Right ventricle myocardium superior (tissue), 1 donor: ENCODE measurements at places on chromosomes 7 and 10. TPM values are rescaled to one million over a fixed set of nuclear protein-coding genes. Genes with fewer than 3 reads are reported as not detected.

Gene MPP7
- total RNA-seq = 14.0 TPM

Gene VSTM2A
- total RNA-seq = not detected

Gene FFAR4
- 0.16 TPM for total RNA-seq

Gene TUBAL3
- 0.11 TPM for total RNA-seq

Gene ZNF277
- total RNA-seq = 12.6 TPM

GRCh38 chr7:27677912-27678612, 15.4 kb upstream of the HIBADH start:
- DNase-seq = no peak

DNA sequence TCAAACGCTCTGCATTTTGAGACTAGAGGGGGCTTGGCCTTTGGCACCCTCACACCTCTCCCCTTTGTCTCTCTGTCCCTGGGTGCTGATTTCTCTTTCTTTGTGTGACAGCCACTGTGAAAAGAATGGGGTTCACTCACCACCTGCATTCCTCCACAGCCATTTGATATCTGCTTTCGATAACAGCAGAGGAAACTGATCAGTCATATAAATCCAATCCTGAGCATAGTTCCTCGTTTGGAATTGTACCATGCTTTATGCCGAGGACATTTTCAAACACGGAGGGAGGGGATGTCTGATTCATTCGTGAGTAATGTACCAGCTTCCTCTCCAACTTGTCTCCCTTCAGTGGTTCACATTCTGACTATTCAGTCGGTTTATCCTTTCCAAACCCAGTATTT, 15.8 kb downstream of the MET start:
- no peak for DNase-seq

DNA sequence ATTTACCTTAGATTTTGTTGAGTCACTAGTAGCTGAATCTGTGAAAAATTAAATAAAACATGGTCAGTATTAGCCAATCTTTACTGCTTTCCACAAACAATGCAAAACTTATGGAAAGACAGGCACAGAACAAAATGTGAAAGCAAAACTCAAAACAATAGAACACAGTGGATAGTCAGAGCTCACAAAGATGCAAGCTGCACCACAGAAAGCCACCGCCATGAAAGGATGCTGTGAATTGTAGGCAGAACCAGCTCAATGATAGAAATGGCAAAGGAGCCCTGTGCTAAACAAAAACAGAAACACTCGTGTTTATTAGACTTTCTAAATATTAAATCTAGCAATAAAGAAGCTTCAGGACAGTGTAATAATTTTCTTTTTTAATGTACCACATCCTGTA, 134.4 kb downstream of the ARHGAP21 start:
- no peak for DNase-seq

DNA sequence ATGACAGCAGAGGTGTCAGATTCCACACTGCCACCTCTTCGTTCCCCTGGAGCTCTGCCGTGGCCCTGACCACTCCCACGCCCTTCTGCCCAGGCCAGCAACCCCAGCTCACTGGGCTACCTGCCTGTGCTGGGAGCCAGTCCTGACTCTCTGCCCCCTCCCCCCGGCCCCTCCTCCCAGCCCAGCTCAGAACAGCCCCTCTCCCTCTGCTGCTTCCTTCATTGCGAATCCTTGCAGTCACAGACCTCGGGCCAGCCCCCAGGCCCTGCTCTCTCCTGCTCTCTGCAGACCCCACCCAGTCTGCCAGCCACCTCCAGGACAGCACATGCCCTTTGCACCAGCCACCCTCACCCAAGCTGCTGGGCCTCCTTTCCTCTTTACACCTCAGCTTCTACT, 60.4 kb downstream of the TCERG1L start:
- no peak for DNase-seq

DNA sequence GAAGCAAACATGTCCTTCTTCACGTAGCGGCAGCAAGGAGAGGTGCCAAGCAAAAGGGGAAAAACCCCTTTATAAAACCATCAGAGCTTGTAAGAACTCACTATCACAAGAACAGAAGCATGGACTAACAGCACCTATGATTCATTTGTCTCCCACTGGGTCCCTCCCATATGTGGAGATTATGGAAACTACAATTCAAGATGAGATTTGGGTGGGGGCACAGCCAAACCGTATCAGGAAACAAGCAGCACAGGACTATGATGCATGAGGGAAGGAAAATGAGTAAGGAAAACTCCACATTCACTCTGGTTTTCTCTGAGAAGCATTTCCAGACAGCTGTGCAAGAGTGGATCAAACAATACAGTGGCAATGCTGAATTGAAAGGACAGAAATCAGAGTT, 81.6 kb downstream of the RSU1 start:
- no peak for DNase-seq

GRCh38 chr10:72259491-72260238, 14.1 kb upstream of the DDIT4 start:
- DNase-seq = no peak

- no peak for DNase-seq
These were observed 173.5 kb downstream of the MLLT10 start for GRCh38 chr10:21707498-21707897.

DNA sequence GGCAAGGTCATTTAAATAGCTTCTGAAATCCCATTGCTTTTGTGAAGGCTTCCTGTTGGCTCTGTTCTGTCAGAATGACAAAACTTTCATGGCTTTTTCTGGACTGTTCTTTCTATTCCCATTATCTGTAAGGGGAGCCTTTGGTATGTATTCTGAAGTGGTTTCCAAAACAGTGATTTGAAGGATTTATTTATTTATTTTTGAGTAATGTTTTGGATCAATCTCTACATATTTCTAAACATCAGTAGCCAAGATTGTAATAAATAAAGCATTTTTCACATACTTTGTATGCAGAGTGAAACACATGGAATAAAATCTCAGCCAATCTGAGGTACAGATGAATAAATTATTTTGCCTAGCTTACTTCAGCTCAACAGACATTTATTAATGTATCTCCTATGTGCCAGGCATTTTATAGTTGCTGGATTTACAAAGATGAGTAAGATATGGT, 121.1 kb downstream of the BBS9 start:
- DNase-seq = no peak

- no peak for DNase-seq
These were observed 25.8 kb upstream of the EGFR start for GRCh38 chr7:54992871-54993475.

DNA sequence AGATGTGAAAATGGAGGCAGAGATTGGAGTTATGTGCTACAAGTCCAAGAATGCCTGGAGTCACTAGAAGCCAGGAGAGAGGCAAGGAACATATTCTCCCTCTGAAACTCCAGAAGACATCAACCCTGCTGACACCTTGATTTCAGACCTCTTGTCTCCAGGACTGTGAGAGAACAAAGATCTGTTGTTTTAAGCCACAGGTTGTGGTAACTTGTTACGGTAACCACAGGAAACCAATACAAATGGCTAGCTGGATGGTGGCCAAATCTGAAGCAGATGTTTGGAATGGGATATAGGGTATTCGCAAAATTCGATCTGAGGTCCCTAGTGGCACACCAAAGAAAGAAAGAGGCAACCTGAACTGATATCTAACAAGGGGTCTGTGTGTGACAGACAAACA, 129.0 kb downstream of the HERPUD2 start:
- no peak for DNase-seq

DNA sequence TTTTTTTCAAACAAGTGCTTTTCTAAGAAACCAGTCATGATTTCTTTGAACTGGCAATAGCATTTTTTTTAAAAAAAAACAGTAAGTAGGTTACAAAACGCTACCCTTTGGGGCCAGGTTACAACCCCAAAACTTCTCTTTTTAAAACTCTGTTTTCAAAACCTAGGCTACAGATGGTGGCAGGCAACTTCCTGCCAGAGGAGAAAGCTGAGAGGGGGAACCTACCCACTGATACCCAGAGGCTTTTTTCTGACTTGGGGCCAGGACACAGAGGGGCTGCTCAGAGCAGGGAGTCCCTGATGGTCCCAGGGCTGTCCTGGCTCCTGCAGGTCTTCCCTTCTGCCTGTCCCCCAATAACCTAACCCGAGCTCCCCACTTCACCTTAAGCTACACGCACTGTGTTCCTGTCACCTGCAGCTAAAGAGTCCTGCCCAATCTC, 6.9 kb downstream of the STN1 start:
- no peak for DNase-seq

DNA sequence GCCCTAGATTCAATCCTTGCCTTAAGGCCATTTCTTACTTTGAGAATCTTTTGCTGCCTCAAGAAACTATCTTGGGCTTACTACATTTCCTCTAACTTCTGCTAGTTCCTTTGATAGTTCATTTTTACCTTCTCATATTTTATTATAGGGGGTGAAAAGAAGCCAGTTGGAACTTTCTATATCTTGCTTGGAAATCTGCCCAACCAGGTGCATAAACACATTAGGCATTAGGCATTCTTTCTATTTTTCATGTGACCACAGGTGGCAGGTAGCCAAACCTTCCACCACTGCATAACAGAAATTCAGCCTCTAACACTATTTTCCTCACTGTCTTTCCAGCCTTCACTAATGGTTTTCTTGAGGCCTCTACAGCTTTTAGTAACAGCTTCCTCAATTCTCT, 300.0 kb upstream of the SP8 start:
- no peak for DNase-seq

DNA sequence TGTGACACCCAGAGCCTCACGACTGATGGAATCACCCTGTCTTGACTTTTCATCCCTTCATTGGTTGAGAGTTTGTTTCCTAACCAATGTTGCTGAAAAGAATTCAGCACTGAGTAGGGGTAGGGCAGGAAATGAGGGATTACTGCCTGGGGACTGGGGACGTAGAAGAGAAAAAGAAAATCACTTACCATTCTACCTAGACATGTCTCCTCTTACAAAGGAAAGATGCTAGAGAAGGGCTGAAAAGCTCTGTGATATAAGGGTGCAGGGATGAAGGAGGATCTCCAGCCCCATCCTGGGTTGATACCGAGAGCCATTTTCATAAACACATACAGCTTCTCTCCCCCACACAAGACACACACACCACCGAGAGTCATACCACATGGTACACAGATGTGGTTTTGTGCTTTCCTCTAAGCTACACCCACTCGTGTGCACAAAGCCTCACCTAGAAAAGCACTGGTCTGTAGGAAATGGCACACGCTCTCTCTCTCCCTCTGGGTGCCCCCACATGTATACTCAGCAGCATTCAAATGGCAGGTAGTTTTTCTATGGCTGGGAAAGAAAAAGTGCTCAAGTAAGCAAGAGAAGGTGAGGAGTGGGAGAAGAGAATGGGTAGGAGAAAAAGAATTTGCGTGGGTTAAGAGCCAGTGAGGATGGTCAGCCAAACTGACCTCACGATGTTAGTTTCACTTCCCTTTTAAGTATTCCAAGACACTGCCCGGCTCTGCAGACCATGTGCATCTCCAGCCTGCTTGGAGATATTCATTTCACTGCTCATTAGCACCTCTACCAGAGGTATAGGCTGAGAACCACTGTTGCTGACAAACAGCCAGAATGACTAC, 85.8 kb downstream of the CALD1 start:
- no peak for DNase-seq

GRCh38 chr10:102106998-102107397, 13.2 kb downstream of the LDB1 start:
- no peak for DNase-seq

DNA sequence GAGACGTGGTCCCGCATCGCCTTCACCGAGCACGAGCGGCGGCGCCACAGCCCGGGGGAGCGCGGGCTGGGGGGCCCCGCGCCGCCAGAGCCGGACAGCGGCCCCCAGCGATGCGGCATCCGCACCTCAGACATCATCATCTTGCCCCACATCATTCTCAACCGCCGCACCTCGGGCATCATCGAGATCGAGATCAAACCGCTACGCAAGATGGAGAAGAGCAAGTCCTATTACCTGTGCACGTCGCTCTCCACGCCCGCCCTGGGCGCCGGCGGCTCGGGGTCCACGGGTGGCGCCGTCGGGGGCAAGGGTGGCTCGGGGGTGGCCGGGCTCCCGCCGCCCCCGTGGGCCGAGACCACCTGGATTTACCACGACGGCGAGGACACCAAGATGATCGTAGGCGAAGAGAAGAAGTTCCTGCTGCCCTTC, 737 bp downstream of the CNNM2 start:
- DNase-seq = no peak

- DNase-seq = no peak
These were observed 18.3 kb upstream of the ZC3HAV1L start for GRCh38 chr7:139054101-139054500.

- peak; percentile 56 for DNase-seq
These were observed 666 bp downstream of the TMEM139 start for GRCh38 chr7:143285470-143285778.

- DNase-seq = no peak
These were observed 227.7 kb downstream of the ADAM12 start for GRCh38 chr10:126160571-126160970.

DNA sequence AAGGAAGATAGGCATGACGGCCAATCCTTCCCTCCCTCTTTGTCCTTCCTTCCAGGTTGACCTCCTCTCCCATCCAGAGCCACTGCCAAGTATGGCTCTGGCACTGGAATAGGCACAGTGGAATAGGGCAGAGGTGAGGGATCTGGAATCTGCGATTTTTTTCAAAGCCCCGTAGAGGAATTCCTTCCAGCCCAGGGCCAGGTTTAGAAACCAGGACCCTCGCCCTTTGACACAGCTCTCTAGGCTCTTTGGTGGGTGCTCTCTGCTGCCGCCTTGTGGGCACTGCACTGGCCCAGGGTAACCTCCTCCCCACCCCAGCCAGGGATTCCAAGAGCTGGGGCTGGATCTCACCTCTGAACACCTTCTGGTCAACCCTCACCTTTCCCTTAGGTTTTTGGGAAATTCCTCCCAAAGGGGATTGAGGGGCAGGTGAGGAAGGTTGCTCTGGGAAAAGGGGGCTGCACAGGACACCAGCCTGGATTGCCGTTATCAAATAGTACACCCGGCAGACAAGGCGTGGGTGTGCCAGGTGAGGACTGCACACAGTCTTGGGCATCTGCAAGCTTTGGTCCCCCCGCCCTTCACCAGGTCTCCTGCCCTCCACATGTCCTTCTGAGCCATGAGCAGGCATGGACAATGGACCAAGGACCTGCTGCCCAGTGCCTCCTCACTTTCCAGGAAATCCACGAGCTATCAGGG, 22.8 kb downstream of the C10orf105 start:
- peak; percentile 83 for DNase-seq

DNA sequence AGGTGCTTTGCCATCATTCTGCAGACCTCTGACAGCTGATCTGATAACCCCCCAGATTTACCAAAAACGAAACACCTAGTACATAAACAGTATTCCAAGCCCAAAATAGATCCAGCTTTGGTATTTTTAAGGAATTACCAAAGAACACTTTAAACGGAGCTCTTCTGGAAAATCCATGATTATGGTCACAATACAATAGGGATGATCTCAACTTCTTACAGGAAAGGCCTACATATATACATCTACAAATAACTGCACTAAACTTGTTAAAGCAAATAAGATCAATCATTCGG, 69.7 kb downstream of the HTR7 start:
- no peak for DNase-seq

- no peak for DNase-seq
These were observed 331.5 kb upstream of the NPVF start for GRCh38 chr7:25559581-25560367.

DNA sequence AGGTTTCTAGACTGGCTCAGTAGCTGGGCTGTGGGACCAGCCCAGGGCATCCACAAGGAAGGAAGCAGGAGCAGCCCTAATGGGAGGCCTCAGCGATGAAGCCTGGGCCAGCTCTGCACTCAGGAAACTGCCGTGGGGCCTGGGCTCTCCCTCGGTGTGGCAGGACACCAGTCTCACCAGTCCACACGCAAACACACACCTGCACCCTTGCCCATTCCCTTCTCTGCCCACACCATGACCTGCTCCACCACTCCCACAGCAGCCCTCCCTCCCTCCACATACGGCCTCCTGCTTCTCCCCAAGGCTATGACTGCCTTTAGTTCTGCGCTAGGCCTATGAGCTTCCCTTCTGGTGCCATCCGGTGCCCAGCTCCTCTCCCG, 7.1 kb downstream of the FGF8 start:
- DNase-seq = no peak

- DNase-seq = no peak
These were observed 283.3 kb downstream of the TNS3 start for GRCh38 chr7:47298636-47299035.
